Hematopoietic multipotent progenitor cell treated with erythropoietin and hydrocortisone succinate and interleukin-3 and kit ligand, for 15 days (in vitro differentiated cells): ENCODE measurements at places on chromosomes 7 and 10.

GRCh38 chr7:66535414-66536329 is 93.0 kb upstream of the KCTD7 start:
- DNase-seq = no peak

DNA sequence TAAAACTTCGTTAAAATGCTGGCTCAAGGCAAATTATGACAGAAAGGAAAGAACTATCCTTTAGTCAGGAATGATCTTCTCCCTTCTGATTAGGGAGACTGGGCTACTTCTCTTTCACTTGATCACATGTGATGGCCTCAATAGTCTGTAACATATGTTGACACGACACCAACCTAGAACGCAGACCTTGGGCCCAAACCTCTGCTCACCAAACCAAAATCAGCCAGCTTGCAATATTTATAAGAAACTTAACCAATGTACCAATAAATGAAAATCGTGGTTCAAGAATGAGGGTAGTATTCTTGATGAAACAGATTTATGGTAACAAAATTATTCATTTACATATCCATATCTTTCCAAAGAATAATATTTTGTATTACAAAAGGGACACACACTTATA is 361.6 kb downstream of the SORCS1 start:
- DNase-seq = no peak

- DNase-seq = peak; percentile 10
Measured at GRCh38 chr7:128860158-128861073, 2.2 kb upstream of the ATP6V1F start.

DNA sequence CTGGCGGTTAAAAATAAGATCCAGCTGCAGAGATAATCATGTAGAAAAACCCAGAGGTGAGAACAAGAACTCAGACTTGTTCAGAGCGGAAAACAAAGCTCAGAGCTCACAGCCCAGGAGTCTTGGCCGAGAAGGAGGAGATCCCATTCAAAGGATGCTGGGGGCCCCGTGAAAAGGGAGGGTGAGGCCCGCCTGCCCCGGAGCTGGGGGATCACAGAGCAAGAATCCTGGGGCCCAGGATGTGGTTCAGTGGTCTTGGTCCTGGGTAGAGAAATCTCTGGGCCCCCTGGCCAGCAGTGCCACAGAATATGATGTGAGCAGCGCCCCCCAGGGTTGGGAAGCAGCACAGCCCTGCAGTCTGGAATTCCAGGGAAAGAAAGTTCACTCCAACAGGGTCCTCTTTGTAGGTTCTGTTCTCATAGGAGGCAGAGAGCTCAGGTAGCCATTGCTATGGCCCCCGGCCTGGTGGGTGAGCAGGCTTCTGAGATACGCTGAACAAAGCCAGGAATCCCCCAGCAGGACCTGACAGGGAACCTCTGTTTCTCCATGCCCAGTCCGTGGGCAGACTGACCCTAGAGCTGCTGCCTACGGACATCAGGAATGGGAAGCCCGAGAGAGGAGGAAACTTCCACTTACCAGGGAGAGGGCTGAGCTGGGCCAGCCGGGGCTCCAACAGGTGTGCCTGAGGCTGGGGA is 77.7 kb upstream of the GNA12 start:
- no peak for DNase-seq

DNA sequence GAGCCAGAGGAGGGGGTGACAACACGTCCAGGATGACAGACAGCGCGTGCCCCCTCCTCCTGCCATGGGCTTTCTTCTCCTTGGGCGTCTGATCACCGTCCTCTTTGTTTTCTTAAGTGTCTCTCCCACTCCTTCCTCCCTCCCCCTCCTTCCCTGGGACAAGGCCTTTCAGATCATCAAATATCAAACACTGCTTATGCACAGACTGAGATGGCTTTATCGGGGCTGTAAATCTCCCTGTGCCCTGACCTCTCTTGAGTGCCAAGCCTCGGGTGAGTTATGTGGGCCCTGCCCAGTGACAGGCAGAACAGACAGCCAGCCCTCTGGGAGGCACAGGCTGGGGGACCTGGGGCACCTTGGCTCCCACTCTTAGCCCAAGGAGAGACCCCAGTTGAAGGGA is 116.4 kb downstream of the C10orf105 start:
- no peak for DNase-seq

DNA sequence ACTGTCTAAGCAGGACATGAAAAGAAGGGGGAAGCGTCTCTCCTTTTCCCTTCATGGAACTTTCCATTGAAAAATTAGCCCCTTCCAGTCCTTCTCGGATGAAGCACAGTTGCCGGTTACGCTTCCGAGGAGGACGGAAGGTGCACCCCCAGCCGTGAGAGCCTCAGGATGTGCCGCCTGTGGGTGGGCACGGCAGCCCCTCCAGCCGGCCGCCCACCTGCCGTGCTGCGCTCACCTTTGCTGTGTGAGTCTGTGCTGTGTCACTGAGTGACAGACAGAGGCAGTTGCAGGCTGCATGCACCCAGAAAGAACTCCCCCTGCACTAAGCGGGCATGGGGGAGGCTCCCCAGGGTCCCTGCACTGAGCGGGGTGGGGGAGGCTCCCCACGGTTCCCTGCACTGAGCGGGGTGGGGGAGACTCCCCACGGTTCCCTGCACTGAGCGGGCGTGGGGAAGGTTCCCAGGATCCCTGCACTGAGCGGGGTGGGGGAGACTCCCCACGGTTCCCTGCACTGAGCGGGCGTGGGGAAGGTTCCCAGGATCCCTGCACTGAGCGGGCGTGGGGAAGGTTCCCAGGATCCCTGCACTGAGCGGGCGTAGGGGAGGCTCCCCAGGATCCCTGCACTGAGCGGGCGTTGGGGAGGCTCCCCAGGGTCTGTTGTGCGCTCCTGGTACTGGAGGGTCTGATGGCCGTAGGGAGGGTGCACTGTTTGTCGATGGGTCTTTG is 74.2 kb downstream of the DNAJB6 start:
- DNase-seq = no peak

DNA sequence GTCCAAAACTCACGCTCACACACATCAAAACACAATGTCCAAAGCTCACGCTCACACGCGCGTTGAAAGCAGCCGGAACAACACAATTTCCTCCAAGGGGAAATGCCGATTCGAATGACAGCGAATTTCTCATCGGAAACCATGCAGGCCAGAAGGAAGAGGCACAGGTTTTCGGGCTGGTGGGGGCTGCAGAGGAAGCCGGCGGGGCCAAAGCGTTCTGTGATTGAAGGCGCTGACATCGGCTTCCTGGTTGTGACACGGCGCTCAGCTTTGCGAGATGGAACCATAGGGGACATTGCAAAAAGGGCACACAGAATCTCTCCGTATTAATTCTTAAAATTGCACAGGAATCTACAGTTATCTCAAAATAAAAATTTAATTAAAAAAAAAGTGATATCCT is 61.3 kb downstream of the FOXL3 start:
- DNase-seq = no peak

- no peak for DNase-seq
Measured at GRCh38 chr7:105782391-105783042, 93.9 kb downstream of the ATXN7L1 start.

GRCh38 chr10:4522296-4523000 is 303.6 kb upstream of the AKR1E2 start:
- DNase-seq = no peak

DNA sequence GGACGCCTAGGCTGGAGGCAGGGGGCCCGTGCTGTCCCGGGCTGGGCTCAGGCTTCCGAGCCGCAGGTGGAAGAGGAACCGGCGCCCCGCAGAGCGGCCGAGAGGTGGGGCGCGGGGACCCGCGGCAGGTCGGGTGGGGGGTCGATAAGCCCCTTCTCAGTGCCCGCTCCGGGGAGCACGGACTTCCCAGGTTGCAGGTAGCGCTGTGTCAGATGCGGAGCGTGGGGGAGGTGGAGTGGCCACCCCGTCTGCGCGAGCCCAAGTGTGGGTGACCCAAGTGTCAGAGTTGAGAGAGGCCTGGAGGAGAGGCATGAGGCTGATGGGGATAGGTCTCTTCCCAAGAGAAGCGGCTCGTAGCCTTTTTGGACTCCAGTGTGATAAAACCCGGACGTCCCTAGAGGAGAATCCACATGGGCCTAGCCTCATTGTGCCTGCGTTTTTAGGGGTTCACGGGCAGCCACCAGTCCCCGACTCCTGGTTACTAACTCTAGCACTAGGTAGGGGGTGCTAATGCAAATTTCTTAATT is 580 bp downstream of the EEPD1 start:
- no peak for DNase-seq

GRCh38 chr7:32102432-32102873 is 32.2 kb upstream of the PDE1C start:
- no peak for DNase-seq

DNA sequence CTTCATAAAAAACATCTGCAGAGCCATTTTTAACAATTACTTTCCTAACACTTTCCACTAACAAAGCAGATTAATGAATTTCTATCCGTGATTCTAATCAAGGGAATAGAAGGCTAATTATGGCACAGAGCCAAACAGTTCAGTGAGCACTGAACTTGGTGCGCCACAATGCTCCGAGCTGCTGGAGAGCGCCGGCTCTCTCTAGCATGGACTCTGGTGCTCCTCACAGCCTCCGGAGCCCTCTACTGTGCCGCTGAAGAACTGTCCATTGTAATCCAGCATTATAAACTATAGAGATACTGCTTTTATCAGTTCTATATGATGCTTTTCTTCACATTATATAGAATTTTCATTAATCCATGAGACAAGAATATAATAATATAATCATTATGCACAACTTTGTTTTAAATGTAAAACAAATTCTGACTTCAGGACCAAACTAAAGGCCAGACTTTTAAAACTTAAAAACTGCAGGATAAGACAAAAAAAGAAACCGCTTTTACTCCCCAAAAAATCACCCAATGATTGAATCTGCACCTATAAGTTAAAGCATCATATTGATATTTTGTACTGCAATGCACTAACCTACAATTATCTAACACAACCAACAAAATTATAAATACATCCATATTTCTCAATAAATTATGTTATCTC is 123.6 kb downstream of the RNF32 start:
- no peak for DNase-seq

- DNase-seq = no peak
Measured at GRCh38 chr10:58023341-58024073, 244.2 kb downstream of the IPMK start.

DNA sequence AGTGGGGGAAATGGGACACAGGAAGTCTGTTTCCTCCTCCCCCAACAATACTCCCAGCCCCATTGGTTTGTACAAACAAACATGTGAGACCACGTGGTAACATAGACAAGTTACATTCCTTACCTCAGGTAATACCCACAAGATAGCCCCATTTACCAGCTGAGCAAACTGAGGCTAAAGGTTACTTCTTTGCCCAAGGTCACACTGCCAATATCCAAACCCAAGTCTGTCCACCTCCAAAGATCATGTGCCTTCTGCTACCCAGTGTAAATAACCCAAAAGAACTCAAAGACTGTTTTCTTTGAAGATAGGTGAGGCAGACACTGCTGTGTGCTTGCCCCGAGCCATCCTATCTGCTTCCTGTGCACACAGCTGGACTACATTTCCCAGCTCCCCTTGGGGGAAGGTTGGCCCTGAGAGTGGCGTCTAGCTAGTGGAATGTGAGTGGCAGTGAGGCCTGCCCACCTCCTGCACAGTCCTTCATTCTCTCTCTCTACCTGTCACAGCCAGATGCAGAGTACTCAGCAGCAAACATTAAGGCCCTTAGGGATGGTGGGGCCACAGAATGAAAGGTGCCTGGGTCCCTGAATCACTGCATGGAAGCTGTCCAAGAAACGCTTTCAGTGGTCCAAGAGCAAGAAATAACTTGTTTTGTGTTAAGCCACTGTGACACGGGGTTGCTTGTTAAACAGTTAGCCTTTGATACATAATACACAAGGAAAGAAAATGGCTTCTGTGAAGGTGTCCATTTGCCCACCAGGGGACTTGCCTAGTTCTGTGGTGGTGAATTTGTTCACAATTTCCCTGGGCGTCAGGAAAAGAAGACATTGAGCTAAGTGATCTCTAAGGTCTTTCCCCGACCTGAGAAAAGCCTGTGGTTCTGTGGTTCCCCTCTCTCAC is 257.7 kb upstream of the NFE2L3 start:
- DNase-seq = peak; percentile 11

DNA sequence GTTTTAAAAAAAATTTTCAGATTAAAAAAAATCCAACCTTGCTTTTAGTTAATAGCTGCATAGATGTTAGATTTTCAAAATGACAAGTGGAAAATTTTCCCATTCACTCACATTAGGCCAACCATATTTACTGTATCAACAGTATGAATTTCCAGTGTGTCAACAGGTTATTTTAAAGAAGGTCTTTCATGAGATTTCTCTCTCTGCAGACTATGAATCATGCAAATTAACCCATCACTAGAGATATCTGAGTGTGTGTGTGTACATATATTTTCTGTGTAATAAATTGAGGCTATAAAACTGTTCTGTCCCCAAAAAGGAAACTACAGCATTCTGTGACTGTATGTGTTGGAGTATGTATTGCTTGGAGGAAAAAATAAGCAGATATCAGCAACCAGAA is 305.6 kb downstream of the ARL4A start:
- no peak for DNase-seq

- DNase-seq = no peak
Measured at GRCh38 chr7:145957160-145957890, 159.3 kb upstream of the CNTNAP2 start.

DNA sequence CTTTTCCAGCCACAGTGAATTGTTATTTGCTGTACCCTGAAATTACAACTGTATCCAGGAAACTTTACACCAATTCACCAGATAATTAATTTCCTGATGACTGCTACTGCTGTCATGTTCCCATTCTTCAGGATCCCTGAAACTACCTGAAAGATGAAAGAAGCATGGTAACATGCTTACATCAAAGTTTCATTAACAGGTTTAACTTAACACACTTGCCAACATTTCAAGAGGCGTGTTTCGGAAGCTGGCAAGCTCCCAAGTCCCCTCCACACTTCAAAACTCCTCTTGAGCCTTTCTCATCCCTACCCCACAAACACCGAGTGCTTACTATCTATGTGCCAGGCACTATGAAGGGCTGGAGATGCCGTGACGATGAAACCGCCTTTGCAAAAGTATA is 88.6 kb downstream of the MPP7 start:
- DNase-seq = no peak
